ENCODE measurements at places on chromosomes 7 and 10.

- DNase-seq = no peak
Measured at GRCh38 chr7:154865984-154866685, 136.8 kb downstream of the PAXIP1 start.

GRCh38 chr7:2721842-2722241 is 33.8 kb downstream of the AMZ1 start:
- no peak for DNase-seq

GRCh38 chr10:86252556-86252955 is 114.0 kb downstream of the GRID1 start:
- DNase-seq = no peak

DNA sequence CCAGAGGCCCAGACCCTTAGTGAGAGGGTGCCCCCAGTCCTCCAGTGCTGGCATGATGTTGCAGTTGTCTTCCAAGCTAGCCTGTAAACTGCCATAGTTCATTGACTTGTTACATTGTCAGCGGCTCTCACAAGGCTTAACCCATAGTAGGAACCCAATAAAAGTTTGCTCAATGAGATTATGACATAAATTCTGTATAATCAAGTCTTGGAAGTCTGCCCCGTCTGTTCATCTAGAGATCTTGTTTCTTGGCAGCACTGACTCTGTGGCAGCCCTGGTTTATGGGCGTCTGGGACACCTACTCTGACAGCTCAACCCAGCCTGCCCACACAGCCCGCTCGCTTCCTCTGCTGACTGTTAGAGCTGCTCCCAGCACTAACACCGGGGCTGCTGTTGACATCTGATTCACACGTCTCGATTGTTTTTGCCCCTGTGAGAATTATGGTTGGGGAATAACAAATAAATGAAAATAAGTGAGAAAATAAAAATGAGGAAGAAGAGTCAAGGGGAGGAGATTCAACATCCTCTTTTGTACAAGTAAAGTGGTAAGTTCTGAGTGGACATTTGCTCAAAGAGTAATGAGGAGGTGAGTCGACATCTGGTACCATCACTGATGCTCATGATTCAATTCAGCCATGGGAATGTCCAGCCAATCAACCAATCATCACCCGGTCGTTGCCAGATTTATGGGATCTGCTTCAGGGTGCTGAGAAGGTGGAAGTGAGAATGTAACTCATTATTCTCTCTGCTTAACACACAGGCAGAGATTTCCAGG is 160.8 kb downstream of the SPAG6 start:
- DNase-seq = peak; percentile 35

GRCh38 chr7:98024075-98024474 is 34.1 kb upstream of the OCM2 start:
- DNase-seq = no peak

GRCh38 chr10:86728056-86728455 is 28.4 kb upstream of the BMPR1A start:
- no peak for DNase-seq

DNA sequence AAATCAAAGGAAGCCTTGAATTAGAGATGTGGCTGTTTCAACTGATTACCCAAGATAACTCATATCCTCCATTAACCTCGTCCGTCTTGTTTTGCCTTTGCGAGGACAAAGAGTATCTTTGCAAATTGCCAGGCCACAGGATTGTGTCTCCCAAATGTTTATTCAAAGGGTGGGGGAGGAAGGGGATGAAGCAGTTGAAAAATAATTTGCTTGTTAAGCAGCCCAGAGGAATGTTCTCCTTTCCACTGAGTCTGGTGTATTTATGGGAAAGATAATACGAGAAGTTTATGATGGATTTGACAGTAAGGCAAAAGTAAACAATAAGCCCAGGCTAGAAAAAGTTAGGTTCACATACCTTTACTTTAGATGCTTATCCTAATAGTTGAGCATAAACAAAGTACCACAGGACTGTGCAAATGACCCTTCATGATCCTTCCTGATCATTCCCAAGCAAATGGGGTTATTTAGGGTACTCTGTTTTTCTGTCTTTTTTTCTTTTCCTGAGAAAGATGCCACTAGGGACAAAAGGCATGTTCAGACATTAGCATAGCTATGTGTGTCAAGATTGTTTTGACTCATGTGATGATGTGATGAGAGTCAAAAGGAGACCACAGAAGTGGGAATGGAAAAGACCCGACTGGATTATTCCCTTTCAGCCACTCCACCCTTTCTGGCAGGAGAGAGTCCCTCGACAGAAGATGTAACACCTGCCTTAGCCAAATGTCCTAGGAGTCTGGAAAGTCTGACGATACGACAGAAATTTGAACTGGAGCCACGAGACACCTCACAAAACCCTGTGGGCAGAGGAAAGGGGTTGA is 243.0 kb upstream of the GLI3 start:
- DNase-seq = no peak

DNA sequence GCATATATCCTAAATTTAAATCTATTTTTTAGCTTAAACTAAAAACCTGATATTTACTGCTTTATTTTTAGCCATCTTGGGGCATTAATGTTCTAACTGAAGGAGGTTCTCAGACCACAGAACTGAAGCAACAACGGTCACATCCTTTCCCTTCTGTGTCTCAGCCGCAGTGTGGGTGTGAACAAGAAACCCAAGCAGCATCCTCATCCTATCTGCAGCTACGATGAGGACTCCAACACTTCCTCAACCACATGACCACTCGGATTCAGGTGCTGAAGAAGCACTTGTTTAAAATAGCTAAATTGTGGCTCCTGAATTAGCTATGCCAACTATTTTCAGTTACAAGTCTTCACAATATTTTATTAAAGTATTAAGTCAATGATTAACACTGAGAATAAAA is 5.3 kb downstream of the ESYT2 start:
- DNase-seq = peak; percentile 79

DNA sequence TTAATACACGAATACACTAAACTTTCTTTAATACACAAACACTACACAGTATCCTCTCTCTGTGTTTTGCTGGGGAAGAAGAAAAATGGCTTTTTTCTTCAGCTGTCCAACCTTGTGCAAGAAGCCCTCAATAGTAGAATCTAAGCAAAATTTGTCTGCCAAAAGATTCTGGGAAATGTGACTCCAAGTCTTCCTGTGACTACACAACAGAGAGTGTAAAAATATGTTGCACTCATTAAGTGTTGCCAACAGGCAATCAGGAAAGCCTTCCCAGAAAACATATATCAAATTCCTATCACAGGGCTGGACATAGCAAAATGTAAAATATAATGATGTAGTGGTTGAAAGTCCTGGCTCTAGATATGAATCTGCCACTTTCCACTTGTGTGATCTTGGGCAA is 825.1 kb upstream of the ZWINT start:
- DNase-seq = no peak

DNA sequence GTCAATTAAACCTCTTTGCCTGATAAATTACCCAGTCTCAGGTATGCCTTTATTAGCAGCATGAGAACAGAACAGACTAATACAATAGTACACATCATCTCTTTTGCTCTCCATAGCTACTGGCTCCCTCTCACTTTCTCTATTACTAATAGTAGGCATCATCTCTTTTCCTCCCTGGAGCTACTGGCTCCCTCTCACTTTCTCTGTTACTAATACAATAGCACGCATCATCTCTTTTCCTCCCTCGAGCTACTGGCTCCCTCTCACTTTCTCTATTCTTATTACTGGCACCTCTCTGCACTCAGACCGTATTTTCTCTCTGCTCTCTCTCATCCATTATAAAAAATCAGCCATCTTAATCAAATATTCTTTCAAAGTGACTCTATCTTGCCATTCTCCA is 37.1 kb downstream of the SLC25A13 start:
- DNase-seq = no peak

GRCh38 chr7:43363035-43363791 is 219.7 kb upstream of the STK17A start:
- no peak for DNase-seq

DNA sequence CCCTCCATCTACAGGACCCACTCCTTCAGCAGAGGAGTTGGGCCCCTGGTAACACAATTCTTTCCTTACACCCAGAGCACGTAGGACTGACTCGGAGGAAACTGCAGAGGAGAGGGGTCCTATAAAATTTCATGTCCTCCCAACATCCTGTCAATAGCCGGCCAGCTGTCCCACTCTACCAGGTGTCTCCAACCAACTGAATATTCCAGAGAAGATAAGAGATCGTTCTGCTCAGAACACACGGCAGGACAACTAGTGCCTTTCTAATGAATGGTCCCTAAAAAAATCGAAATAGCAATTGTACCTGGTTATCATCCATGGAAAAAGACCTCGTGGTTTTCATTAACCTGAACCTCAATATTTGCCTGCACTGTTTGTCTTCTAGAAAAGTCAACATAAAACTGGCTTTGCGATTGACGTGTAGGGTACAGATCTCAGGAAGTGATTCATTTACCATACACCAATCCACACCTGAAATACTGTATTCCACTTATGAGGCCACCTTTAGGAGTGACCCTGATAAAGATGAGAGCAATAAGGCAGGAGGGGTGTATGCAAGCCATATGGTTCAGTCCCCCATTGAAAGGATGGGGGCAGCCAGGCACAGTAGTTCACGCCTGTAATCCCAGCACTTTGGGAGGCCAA is 111.7 kb downstream of the PARP12 start:
- no peak for DNase-seq

GRCh38 chr10:100683004-100683403 is 62.4 kb upstream of the PAX2 start:
- DNase-seq = no peak

- DNase-seq = no peak
Measured at GRCh38 chr7:74365322-74366022, 76.3 kb downstream of the CLIP2 start.

GRCh38 chr10:35552650-35553342 is 52.3 kb upstream of the GJD4 start:
- no peak for DNase-seq

DNA sequence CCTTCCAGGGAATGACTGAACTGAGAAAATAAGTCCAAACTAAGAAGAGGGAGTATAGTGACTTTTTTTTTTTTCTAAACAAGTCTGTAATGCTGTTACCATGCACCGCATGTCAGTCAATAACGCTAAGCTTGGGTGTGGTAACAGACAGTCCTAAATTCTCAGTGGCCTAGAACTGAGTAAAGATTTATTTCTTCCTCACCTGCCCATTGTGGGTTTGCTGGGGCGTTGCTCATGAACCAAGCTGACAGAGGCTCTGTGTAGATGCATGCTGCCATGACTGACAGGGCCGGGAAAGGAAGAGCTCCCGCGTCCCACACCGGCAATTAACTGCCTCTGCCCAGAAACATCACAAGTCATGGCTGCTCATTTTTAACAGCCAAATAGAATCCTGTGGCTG is 25.5 kb upstream of the PRKG1 start:
- no peak for DNase-seq

DNA sequence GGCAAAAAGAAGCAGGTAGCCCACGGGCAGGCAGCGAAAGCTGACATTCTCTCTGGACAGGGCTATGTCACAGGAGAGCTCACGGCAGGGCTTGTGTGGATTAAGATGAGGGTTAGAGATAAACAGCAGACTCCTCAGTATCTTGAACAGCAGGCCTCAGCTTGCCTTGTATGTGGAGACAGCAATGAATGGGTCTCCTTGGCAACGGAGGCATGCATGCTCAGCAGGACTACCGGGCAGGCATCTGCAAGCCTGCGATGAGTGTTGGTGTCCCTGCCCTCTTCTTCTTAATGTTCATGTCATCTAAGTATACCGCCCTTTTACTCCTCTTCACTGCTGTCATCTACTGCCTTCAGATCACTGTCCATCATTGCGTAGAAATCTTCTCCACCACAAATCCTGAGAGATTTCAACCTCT is 81.9 kb upstream of the C1GALT1 start:
- DNase-seq = no peak

DNA sequence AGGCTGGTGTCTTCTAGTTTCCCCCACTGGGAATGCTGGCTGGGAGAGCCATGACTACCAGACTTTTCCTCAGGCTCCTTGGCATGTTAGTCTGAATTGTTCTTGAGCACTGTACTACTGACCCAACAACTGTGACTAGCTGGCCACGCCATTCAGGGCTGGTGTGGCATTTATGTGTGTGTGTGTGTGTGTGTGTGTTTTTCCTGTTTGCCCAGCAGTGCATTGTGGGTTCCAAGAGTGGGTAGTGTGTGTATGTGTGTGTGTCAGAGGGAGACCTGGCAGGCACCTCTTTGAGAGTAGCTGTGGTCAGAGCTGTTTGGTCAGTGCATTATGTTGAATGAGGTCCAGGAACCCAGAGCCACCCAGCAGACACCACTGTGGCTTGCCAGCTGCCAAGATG is 9.2 kb downstream of the PCBD1 start:
- DNase-seq = no peak

GRCh38 chr10:54869022-54869421 is 68.0 kb upstream of the PCDH15 start:
- no peak for DNase-seq

GRCh38 chr7:132551439-132551838 is 24.8 kb downstream of the PLXNA4 start:
- no peak for DNase-seq

DNA sequence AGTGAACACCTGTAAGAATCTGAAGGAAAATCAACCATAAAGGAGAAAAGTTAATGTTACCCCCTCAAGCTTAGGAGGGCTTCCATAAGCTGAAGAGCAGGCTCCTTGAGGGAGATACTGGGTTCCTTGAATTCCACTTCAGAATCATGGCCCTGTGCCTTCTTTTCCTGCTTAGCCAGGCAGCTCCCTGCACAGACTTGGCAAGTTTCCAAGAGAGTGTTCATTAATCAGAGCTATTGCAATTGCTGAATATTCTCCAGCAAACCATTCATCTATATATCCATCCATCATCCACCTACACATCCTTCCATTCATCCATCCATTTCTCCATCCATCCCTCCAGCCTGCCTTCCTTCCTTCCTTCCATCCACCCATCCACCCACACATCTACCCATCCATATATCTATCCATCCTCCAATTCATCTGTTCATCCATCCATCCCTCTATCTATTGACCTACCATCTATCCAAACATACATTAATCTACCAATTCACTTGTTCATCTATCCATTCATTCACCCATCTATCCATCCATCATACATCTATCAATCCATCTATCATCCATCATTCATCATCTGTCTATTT is 574.4 kb downstream of the PTPRN2 start:
- no peak for DNase-seq

DNA sequence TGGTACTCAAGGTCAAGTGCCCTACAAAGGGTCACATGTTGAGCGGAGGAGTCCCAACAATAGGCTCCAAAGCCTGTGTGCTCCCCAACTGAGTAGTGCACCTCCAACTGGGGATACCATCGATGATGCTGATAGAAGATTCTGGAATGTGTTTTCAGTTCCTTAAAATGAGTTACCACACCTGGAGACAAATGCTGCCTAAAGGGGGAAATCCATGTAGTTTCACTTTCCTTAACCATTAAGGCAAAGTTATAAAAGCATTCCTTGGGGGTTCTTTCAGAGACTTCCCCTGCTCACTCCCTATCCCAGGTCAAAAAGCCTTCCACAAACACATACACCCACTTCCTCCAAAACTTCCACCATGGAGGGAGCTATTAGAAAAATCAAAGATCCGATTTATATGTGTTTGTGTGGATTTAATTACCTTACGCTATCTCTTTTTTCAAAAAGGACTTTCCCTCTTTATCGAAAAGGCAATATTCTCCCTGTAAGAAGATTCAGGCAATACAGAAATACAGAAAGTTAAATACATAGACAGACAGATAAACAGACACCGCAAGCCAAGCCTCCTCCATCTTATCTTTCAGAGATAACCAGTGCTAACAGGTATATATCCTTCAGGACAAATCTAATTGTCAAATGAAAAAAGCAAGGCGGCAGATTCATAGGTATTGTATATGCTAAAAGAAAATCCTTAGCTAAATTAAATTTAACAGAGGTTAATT is 135.9 kb upstream of the ASAH2 start:
- no peak for DNase-seq

GRCh38 chr7:69953136-69954067 is 355.1 kb downstream of the AUTS2 start:
- no peak for DNase-seq

GRCh38 chr7:71313553-71313952 is 181.6 kb downstream of the GALNT17 start:
- DNase-seq = no peak
